Stimulated activated CD8-positive, alpha-beta memory T cell treated with anti-CD3 and anti-CD28 coated beads, Interleukin-7, amount 100 ng/mL, for 1 hour (primary cell): ENCODE measurements at places on chromosomes 2 and 18.

GRCh38 chr2:1911811-1912210, 167.5 kb upstream of the PXDN start:
- no peak for DNase-seq

DNA sequence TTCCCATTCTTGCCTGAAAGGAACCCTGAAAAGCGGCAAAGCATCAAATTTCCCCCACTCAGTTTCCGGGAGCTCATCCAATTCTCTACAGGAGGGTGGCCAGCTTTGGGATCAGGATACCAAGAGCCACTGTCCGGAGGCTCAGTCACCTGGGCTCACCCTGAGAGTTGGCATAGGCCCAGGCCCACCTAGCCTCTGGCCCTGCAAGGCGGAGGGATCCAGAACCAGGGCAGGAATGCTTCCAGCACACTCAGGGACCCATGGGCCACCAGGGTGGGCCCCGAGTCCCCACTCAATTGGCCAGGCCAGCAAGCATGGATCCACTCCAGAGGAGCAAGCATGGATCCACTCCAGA, 432.9 kb upstream of the MYT1L start:
- no peak for DNase-seq

DNA sequence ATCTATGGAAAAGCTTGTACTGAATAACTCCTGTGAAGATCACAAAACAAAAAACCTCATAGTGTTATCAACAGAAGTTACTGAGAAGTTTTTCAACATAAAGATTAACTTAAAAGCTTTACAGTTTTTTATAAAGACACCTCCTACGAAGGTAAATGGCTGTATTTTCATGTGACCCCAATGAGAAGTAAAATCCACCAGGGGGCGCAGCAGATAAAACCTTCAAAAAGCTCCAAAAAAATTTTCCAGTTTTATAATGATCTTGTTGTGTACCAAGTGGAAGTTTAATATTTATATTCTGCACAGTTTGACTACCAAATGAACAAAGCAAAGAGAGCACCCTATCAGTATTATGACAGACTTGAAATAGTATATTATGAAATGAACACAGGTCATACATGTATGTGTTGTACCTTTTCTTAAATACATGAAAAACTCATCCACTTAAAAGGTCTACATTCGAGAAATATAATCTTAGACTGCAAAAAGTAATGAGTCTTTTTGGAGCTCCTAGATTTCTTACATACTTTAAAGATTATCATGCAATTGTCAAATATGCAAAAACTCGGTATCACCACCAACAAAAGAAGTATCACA, 38.5 kb downstream of the PNO1 start:
- DNase-seq: peak; percentile 22

DNA sequence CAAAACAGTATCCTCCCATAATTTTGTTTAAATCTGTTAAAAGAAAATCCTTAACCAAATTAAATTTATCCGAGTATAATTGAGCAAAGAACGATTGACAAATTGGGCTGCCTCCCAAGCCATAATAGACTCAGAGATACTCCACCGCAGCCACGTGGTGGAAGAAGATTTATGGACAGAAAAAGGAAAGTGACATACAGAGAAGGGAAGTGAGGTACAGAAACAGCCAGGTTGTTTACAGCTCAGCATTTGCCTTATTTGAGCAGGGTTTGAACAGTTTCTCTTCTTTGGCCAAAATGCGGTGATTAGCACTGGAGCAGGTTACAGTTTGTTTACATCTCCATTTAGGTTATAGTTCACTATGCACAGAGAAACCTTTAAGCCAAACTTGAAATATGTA, 60.8 kb downstream of the KYNU start:
- DNase-seq: no peak

GRCh38 chr2:27736031-27736889, 35.3 kb upstream of the MRPL33 start:
- no peak for DNase-seq

DNA sequence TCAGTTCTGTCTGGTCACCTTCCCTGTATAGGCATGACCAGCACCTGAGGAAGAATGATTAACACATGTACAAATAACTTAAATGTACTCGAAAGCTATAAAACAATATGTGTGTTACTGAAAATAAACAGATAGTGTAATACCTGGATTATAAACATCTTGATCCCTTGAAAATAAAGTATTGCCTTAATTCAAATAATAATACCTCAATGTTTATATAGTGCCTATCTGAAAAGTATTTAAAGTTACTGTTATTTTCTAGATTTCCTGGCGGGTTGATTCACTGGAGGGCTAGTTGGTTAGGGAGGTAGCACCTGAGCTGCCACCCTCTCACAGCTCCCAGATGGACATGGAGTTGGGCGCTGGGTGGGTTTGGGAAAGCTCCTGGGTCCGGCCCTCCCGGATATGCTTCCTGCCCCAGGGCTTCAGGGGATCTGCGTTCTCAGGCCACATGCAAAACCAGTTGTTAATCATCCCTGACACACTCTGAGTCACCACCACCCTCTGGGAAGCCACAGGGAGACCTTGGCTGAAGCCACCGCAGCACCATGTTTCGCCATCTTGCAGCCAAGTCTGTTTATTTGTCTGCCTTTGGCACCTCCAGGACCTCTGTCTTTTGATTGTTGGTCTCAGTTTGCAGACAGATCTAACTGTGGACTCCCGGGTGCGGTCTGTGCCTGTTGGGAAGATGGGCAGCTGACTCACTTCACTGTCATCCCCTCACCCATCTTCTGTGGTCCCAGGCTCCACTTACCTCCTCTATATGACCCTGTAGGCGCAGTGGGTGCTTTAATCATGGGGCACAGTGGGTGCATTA, 35.3 kb downstream of the RAB31 start:
- DNase-seq: no peak

- DNase-seq: no peak
These were observed 25.7 kb downstream of the MTHFD2 start for GRCh38 chr2:74223941-74224770.

DNA sequence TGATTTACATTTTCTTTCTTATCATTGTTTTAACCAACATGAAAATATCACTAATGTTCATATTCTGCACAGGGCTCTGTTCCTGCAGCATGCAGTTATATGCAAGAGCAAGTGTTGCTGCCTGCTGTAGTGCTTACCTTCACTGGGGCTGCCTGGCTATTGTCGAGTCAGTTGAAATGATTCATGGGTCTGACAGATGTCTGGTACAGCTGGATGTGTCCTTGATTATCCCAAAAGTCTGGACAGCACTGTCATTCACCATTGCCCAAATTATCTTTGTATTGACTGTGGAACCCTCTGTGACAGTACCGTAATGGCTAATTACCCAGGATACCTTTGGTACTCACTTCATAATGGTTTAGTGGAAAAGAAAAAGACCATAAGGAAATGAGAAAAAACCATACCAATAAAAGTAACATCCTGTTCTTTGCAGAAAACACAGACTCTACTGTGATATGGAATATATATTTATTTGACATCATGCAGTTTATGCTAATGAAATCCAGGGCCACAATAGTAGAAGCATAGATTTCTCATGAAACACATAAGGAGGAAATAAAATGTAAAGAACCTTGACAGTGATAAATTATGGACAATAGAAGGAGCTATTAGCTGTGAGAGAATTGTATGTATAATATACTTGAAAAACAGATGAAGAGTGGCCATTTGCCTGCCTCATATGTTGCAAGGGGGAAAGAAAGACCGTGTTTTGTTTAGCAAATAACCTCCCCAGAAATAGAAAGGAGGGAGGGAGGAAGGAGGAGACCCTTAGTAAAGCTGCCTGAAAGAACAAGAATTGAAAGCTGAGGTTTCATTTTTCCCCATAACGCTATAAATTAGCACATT, 249.8 kb upstream of the ATP5MC3 start:
- no peak for DNase-seq

DNA sequence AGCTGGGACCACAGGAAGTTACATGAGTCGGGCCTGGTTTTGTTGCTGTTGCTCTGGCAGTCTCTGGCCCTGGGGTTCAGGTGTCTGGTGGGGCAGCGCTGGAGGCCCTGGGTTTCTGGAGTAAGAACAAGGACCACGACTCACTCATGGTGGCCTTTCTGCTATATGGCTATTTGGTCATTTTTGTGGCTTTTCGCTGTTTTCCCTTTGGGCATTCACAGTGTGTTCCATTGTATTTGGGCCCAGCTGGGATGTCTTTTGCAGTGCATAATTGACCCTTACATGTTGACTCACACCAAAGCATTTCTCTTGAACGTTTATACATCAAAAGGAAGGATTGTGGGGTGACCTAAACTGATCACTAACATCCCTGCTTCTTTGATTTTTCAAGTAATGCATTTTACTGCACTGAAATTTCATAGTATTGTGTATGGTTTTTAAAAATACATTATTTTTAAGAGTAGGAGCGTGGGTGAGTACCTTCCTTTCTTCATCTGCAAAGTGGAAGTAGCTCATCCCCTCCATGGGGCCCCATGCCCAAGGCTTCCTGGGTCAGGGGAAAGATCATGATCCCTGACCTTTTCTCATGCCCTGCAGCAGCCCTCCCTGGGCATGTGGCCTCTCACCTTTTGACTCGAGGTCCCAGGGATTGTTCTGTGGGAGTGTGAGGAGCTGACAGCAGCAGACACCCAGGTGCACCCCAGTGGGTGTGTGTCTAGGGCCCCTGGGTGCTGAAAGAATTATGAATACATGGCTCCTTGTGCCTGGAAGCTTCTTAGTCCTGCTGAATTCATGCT, 225.5 kb downstream of the AGAP1 start:
- no peak for DNase-seq

DNA sequence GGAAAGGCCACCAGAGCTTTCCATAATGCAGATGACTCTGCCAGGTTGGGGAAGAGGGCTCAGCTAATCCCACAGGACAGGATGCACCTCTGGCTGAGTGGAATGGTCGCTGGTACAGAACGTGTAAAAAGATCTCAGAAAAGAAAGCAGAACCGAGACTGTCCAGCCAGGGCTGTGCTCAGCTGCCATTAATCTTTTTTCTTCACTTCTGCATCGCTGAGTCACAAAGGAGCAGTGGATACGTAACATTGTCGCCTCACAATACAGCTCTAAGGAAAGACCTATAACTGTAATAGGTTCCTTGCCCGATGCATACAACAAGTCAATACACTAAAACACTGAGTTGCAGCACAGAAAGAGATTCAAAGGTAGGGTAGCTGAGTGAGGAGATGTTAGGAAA, 354.2 kb downstream of the EN1 start:
- no peak for DNase-seq

- no peak for DNase-seq
These were observed 40.0 kb upstream of the BMP10 start for GRCh38 chr2:68911246-68911645.

GRCh38 chr2:9618410-9618809, 12.4 kb downstream of the YWHAQ start:
- no peak for DNase-seq

- DNase-seq: no peak
These were observed 60.7 kb downstream of the INPP4A start for GRCh38 chr2:98505311-98505808.

DNA sequence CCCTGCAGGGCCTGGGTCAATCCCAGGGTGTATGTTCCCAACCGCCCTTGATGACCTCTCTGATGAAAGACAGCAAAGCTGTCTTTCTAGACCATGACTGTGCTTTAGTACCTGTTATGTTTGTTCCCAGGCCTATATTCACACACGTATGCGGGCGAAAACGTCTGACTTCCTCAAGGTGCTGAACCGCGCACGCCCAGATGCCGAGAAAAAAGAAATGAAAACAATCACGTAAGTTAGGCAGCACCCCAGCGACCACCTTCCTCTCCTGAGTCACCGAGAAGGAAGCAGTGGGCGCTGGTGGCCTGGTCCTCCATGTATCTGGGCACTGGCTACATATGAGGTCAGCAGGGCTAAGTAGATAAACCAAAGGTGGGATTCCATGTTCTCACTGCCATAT, 11.1 kb upstream of the GPBAR1 start:
- DNase-seq: no peak

GRCh38 chr2:37110306-37111212, 26.2 kb downstream of the GPATCH11 start:
- DNase-seq: no peak

DNA sequence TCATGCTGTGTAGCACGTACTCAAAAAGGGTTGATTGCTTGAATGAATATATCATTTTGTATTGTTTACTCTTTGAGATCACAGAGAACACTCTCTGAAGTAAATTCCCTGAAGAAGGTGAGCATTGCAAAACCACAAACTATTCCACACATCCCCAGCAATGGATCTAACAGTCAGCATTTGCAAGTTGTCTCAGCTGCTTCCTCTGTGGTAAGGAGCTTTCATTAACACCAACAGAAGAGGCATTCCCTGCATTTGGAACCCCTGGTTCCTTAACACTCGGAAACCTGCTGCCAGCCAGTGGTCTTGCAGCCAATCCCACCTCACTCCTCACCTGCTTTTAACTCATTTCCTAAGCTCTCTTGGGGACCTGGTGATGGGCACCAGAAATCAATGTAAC, 108.4 kb downstream of the IRS1 start:
- DNase-seq: no peak

GRCh38 chr2:23593752-23594459, 208.9 kb downstream of the KLHL29 start:
- no peak for DNase-seq

DNA sequence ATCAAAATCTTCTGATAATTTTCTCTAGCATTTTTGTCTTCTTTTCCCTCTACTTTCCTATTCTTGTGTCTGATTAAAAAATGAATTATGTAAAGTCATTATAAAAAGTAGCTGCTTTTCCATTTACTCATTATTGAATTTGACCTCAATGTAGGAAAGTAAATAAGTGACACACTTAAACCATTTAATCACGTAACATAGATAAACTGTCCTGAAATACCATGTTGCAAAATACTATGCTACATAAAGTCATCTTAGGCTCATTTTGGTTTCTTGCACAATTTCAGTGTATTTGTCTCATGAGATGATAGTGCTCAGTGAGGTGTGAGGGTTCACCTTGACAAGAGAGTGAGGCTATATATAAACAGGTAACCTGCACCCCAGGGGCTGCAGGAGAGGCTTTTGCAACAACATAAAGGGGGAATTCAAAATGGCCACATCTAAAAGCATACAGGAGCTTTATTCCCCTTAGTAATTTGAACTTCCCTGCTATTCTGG, 502.7 kb downstream of the RNF144A start:
- no peak for DNase-seq

DNA sequence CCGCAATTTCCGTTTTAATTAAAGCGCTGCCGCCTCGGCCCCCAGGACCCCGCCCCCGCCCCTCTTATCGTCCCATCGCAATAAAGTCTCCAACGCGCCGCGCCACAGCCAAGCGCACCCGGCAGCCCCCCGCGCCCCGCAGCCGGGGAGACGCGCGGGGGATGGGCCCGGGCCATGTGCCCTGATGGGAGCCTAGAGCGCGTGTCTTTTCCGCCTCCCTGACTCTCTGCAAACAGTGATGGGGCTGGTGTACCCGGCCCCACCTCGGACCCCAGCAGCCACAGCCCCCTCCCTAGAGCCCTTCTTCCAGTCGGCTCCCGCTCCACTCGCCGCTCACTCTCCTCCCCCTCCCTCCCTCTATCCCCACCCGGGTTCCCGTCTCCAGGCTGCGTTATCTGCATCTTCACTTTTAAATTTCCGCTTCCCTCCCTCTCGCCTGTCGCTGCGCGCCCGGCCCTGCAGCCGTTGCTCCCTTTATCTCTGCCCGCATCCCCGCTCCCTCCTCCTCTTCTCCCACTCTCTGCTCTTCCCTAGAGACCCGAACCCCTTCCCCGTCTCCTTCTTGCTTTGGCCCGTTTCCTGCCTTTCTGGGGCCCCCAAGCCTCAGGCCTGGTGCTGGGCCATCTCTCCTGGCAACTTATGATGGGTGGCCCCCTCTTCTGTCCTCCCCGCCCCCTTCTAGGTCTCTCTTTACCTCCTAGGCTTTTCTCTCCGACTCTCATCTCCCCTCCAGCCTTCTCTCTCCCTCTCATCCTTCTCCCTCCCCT, 524 bp upstream of the FEV start:
- no peak for DNase-seq
